ENCODE measurements at places on chromosomes 7 and 10.

DNA sequence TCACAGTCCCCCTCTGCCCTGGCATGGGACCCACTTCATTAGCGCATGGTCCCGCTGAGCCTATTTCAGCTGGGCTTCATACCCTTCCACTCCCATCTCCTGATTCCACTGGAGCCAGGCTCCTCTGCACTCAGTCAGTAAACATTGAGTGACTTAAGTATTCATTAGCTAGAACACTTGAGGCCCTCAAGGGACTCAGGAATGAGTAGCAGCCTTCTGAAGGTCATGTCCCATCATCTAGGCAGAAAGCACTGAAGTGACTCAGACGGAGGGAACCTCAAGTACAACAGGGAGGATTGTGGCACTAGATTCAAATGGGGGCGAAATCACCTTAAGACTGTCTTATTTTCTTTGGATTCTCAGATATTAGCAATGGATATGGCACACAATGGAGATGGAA is 186.6 kb upstream of the INHBA start:
- no peak for DNase-seq

- DNase-seq, result no peak
These were observed 22.2 kb downstream of the ZRANB1 start for GRCh38 chr10:124963866-124964720.

DNA sequence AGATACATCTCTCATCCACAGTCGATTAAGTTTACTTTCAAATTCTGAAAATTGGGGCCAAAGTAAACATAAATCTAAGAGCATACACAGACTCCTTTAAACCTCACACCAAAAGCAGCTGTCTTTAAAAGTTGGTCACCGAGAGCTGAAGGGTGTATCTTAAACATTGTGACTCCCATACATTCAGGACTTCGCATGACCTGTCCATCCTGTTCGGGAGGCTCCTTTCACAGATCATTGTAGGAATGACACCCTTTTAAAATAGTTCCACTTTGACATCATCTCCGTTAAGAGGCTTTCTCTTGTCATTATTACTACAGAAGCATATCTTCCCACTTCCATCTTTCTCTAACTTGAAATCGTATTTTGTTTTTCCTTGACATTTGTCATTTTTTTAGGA is 440.0 kb downstream of the DNAJB9 start:
- DNase-seq, result no peak

DNA sequence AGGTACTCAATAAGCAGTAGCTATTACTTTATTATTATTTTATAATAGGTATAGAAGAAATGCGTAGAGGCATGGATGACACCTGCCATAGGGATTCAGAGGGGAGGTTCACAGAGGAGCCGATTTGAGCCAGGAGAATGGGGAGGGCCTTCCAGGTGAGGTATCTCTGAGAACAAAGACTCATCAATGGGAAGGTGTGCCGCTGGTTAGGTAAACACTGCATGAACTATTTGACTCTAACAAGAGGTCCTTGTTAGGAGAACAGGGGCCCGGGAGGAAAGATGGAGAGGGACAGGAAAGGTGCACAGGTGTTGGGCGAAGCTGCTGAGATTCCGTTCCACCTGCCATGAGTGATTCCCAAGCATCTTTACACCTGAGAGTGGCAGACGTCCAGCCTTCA is 41.8 kb upstream of the TMEM273 start:
- no peak for DNase-seq

Data from NCI-H1930 (cell line).